ENCODE measurements at places on chromosomes 1 and 21. TPM values are rescaled to one million over a fixed set of nuclear protein-coding genes. Genes with fewer than 3 reads are reported as not detected.

ICOSLG gene
- total RNA-seq: 15.4 TPM

NPL gene
- 13.9 TPM for total RNA-seq

AIRE gene
- total RNA-seq: 0.10 TPM

SLC44A5 gene
- total RNA-seq: 0.52 TPM

DUSP12 gene
- 38.4 TPM for total RNA-seq

TMEM81 gene
- 0.63 TPM for total RNA-seq

ACTA1 gene
- not detected for total RNA-seq

CYYR1 gene
- 0.10 TPM for total RNA-seq

PTPN22 gene
- 70.5 TPM for total RNA-seq

ENAH gene
- 0.52 TPM for total RNA-seq

SERTAD4 gene
- total RNA-seq: under 0.01 TPM

CCDC185 gene
- not detected for total RNA-seq

C1QB gene
- 2.1 TPM for total RNA-seq

COPA gene
- total RNA-seq: 89.4 TPM

B3GALNT2 gene
- total RNA-seq: 6.5 TPM

TNFSF4 gene
- 14.3 TPM for total RNA-seq

All from mononuclear cell (primary cell).